ENCODE measurements at places on chromosomes 7 and 10.

GRCh38 chr7:16735020-16735419, 18.5 kb upstream of the TSPAN13 start:
- DNase-seq, result no peak

DNA sequence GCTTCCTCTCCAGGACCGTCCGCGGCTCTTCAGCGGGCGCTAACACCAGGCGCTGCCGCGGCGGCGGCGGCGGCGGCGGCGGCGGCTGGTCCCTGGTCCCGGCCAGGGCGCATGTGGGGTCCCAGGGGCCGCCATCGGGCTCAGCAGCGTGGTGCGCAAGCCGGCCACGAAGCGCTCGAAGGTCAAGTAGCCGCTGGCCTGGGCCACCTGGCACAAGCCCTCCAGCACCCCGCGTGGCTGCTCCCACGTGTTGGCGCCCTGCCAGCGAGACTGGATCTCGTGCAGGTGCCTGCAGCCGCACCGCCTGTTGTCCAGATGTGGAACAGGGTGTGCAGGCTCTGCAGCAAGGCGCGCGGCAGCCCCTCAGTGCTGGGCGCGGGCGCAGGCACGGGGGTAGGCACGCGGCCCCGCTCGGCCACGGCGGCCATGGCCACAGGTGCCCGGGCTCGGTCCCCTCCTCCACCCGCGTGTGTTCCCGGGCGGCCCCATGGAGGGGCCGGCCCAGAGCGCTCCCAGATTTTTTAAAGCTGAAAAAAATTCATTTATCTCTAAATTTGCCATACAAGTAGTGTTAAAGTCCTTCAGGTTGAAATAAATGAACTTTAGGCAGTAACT, 884.2 kb upstream of the ZNF722 start:
- DNase-seq, result no peak

DNA sequence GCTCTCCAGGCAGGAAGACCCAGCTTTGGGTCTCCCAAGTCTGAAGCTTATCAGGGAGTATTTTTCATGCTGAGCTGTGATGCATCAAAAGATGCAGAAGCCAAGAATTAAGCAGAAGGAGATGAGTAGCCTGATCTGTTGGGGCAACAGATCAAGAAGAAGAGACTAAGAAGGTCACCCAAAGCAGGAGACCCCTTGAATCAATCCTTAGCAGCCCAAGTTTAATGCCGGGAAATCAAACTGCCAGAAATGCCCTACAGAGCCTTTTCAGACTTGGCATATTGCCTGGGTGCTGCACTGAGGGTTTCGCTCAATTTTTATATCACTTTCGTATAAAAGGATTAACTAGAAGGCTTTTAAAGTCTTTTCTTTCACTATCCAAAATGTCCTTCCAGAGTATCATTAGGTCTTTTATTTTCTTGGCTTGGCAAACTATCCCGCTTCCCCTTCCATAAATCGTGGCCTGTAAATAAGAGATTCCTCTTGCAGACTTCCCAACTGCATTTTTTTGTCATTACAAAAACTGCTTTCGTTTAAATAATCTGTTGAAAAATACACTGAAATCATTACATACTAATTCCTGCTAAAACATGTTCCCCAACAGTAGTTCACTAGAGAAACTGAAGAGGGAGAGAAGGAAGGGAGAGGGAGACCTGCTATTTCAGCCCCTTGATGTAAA, 49.0 kb upstream of the STK17A start:
- DNase-seq, result no peak

DNA sequence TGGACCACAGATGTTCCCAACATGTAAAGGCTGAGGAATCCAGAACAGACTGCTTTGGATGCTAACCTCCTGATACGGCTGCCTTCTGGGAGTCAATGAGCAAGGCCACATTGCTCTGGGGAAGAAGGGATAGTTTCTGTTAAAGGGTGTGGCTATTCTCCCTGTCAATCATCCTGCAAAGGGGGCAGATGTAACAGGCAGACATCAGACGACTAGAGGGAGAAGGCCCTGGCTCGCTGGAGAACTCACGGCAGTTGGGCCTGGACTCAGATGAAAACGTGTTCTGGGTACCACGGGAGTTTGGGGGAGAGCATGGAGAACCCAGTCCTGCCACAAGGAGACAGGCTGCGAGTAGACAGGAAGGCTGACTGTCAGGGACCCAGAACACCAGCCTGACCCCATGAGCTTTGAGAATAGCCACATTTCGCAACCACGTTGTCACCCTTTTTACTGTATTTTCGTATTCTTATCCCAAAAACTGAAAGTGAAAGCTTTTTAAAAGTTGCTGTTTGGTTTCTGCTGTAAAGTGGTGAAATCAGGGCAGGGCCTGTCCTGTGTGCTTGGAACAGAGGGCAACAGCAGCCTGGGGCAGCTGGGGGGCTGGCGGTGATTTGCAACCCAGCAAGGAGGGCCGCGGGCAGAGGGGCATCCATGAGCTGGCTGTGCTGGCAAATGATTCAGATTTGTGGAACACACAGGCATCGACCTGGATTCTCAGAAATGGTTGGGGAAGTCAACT, 95.3 kb downstream of the MYOF start:
- DNase-seq, result no peak

DNA sequence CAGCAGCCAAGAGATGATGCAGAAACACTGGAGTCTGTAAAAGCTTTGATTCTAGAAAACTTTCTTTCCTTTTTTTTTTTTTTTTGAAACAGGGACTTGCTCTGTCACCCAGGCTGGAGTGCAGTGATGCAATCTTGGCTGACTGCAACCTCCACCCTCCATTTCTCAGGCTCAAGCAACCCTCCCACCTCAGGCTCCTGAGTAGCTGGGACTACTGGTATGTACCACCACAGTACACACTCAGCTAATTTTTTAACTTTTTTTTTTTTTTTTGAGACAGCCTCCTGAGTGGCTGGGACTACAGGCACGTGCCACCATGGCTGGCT, 17.0 kb upstream of the BAG3 start:
- DNase-seq, result no peak

- DNase-seq, result no peak
Observed at GRCh38 chr7:92330835-92331438, 85.2 kb downstream of the ANKIB1 start.

DNA sequence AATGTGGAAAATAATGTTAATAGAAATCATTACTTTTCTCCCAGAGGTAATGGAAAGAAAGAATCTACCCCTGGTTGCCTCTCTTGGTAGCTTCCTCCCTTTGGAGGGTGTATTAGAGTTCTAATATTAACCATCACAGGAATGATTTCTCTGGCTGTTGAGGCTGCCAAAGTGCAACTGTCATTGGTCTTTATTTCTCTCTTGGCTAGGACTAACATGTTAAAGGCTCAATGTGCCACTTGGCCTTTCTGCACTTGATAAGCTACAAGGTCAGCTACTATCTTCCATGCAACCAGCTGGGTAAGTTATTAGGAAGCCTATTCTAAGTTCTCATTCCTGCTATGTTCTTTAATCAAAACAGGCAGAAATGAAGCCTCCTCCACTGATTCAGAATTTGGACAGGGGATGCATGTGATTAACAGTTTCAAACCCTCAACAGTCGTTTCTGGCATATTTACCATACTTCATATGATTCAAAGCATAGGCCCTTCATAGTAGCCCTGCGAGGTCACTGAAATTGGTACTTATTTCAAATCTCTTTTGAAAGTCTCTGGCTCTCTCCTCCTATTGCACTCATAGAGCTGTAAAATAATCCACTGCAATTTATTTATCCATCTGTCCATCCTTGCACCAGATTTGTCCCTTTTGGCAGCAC, 645.0 kb downstream of the SORCS1 start:
- DNase-seq, result no peak

- no peak for DNase-seq
Observed at GRCh38 chr10:94065362-94065761, 71.6 kb downstream of the PLCE1 start.

DNA sequence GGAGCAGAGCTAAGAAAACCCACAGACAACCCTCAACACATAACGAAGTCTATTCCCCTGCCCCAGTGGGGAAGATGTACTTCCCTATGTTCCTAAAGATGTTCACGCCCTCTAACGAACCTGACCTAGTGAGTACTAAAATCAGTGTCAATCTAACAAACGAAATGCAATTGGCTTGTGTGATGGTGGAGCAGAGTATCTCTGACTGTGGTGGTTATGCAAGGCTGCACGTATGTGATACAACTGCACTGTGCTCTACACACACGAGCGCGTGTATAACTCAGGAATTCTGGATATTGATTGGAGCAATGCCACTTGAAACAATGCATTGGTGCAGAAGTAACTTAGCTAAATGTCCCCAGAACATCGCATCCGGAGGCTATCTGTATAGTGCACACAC, 1.3 kb downstream of the ANKRD16 start:
- no peak for DNase-seq

DNA sequence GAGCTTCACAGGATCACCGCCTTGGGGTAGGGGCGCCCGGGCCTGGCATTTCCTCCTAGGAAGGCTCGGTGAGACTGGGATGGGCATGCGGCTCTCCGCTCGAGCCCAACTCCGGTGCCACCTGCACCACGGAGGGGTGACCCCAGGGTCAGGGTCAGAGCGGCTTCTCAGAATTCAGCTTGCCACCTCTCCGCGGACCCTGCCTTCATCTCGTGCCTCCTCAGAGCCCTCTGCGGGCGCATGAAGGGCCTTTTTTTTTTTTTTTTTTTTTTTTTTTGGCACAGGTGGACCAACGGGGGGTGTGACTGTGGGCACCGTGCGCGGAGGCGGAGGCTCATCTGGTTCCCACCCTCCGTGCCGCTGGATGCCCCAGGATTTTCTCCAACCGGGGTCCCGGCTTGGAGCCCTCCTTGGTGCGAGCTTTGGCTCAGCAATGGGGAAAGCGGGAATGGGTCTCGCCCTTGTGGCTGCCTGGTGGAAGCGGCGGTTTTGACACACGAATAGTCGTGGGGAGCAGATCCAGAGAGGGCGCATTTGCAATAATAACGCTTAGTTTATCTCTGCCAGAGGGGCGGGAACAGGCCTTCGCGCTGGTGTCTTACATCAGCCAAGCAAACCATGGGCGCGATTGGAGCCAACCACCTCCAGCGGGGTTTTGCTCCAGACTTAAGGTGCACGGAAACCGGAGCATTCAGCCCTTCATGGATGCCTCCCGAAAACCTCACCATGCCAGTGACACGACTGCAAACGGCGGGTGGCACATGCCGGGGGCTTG, 5.0 kb upstream of the TNRC18 start:
- peak; percentile 85 for DNase-seq

DNA sequence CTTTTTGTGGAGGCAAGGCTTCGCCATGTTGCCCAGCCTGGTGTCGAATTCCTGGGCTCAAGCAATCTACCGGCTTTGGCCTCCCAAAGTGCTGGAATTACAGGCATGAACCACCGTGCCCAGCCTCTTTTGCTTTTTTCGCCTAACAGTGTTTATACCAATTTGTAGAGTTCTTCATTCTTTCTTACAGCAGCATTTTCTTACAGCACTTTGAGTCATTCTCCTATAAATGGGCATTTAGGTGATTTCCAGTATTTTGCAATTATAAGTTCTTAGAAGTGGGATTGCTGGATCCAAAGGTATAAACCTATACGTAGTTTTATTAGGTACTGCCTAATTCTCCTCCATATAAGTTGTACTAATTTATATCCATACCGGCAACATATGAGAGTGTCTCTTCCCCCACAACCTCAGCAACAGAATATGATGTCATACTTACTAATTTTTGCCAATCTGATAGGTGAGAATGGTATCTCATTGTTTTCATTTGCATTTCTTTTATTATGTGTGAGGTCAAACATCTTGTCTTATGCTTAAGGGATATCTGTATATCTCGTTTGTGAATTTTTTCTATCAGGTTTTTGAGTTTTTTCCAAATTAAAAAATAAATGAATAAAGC, 39.1 kb downstream of the SUFU start:
- no peak for DNase-seq

GRCh38 chr10:78721231-78721630, 347.5 kb upstream of the ZMIZ1 start:
- DNase-seq, result no peak

GRCh38 chr10:71309919-71310318, 9.1 kb upstream of the SLC29A3 start:
- no peak for DNase-seq

- DNase-seq, result no peak
Observed at GRCh38 chr7:131302876-131303707, 24.6 kb upstream of the MKLN1 start.

GRCh38 chr10:103679096-103679790, 176.1 kb downstream of the SH3PXD2A start:
- no peak for DNase-seq

GRCh38 chr10:52437205-52437646, 123.1 kb downstream of the DKK1 start:
- DNase-seq, result no peak
